NCI-H446 treated with DMSO at 0.1 percent for 48 hours (cell line): ENCODE measurements at places on chromosomes 13 and 19.

- no peak for DNase-seq
Measured at GRCh38 chr13:39020853-39021462, 16.9 kb downstream of the PROSER1 start.

DNA sequence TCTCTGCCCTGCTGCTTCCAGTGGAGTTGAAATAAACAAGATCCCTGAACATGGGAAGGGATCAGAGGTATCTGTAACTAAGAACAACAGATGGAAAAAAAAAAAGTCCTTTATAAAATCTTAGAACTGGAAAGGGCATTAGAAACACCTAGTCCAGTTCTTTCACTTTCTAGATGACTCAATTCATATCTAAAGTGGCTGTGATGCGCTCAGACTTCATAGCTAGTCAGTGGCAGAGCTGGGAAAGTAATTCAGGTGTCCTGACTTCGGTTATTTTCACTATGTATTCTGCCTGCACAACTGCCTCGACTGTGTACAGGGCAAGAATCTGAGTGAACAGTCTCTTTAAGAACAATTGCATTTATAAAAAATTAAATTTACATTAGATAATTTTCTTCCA is 151.8 kb upstream of the TMTC4 start:
- DNase-seq = no peak

- DNase-seq = no peak
Measured at GRCh38 chr13:45592758-45593157, 22.8 kb downstream of the ERICH6B start.

- DNase-seq = no peak
Measured at GRCh38 chr13:79440958-79441528, 35.0 kb upstream of the RBM26 start.

- DNase-seq = no peak
Measured at GRCh38 chr19:3995607-3996006, 10.3 kb upstream of the EEF2 start.

GRCh38 chr19:39796000-39796498 is 17.4 kb downstream of the LEUTX start:
- no peak for DNase-seq

DNA sequence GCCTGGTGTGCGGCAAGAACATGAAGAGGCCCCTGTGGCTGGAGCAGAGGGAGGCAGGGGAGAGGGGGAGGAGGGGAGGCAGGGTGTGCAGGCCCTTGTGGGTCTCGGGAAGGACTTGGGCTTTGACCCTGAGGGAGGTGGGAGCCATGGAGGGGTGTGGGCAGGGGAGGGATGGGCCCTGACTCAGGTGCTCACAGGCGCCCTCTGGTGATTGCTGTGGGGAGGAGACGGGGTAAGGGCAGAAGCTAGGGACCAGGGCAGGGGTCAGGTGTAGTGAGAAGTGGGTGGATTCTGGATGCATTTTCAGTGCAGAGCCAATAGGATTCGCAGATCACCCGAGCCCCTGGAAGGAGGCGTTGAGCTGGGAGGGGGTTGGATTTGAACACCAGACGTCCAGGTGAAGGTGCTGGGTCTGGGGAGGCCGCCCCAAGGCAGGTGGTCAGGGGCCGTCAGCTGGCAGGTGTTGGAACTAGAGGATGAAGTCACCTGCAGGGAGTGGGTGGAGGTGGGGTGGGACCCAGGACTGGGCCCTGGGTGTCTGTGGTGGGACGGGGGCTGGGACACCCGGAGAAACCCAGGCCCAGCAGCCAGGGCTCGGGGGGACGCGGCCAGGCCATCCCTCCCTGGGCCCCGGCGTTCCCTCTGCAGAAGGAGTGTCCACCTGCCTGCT is 185.4 kb downstream of the KDM4B start:
- no peak for DNase-seq
